Fibroblast of skin of right biceps (primary cell): ENCODE measurements at places on chromosomes 6 and 20.

GRCh38 chr20:8000796-8001195 is 18.8 kb downstream of the TMX4 start:
- no peak for DNase-seq

DNA sequence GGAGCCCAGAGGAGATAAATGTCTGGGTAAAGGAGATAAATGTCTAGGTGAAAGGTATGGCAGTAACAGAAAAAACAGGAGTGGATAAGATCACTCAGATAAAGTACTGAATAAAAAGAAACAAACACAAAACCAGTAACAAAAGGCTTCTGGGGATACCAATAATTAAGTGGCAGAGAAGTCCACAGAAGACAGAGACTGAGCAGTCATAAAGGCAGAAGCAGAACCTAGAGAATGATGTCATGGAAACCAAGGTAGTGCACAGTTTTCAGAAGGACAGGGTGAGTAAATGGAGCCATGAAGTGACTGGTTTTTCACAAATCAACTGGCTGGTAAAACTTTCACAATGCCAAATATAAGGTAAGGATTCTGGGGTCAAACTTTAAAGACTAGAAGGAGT is 80.9 kb upstream of the PLN start:
- DNase-seq, result no peak

DNA sequence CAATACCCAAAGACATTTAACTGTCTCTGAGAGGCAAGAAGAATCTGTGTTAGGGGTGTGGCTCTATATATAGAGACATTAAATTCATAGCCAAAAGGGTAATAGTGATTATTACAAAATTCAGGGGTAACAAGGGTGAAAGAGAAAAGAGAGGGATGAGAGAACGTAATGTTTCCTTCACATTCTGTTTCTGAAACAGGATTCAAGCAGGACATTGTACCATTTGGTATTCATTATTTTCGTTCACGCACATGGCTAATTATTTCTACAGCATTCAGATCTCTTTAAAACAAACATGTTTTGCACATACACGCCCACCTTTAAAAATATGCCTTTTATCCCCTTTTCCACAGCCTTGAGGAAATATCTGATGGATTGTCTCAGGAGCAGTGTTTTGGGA is 122.7 kb downstream of the GMPR start:
- DNase-seq, result no peak

GRCh38 chr6:150622941-150623874 is 23.5 kb downstream of the PLEKHG1 start:
- DNase-seq, result no peak

- DNase-seq, result peak; percentile 7
Measured at GRCh38 chr6:103002282-103002681, 1608.8 kb downstream of the GRIK2 start.

GRCh38 chr6:16766836-16767745 is 5.8 kb upstream of the ATXN1 start:
- DNase-seq, result peak; percentile 53
